Osteocyte (in vitro differentiated cells): ENCODE measurements at places on chromosomes 3 and 15. TPM values are rescaled to one million over a fixed set of nuclear protein-coding genes. Genes with fewer than 3 reads are reported as not detected.

Gene CFAP20DC
- 1.4 and 1.6 TPM in 2 replicates for total RNA-seq

Gene GOLGA6L2
- total RNA-seq: not detected in 2 replicates

Gene FBXL2
- total RNA-seq: 16.0 and 20.4 TPM in 2 replicates

Gene NR1I2
- not detected in 2 replicates for total RNA-seq

Gene PYGO1
- 16.1 and 18.5 TPM in 2 replicates for total RNA-seq

Gene FOXB1
- not detected in 2 replicates for total RNA-seq

Gene CNTN6
- 27.5 and 28.8 TPM in 2 replicates for total RNA-seq

Gene CLDN1
- 41.4 and 43.8 TPM in 2 replicates for total RNA-seq

Gene STRA6
- total RNA-seq: 23.2 and 25.8 TPM in 2 replicates

Gene IL12A
- 0.50 TPM in 1 of 2 replicates, not detected in the other for total RNA-seq

Gene TMEM89
- not detected in 2 replicates for total RNA-seq

Gene CYP11A1
- not detected in 2 replicates for total RNA-seq

Gene OR5K1
- not detected in 2 replicates for total RNA-seq

Gene PLA2G4D
- total RNA-seq: not detected in 2 replicates
